CD4-positive, alpha-beta T cell treated with Interleukin-6 at 100 ng/mL for 8 hours (primary cell): ENCODE measurements at places on chromosomes 11 and 22.

DNA sequence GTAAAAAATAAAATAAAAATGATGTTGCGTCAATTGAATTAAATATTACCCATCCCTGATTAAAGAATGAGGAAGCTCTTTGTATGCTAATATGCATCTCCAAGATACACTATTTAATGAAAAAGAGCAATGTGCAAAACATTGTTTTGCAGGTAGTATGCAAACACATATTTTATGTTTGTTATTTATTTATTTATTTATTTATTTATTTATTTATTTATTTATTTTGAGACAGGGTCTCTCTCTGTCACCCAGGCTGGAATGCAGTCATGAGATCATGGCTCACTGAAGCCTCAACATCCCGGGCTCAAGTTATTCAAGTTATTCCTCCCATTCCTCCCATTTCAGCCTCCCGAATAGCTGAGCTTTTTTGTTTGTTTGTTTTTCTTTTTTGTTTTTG lies 7.2 kb upstream of the CHST1 start:
- no peak for DNase-seq

DNA sequence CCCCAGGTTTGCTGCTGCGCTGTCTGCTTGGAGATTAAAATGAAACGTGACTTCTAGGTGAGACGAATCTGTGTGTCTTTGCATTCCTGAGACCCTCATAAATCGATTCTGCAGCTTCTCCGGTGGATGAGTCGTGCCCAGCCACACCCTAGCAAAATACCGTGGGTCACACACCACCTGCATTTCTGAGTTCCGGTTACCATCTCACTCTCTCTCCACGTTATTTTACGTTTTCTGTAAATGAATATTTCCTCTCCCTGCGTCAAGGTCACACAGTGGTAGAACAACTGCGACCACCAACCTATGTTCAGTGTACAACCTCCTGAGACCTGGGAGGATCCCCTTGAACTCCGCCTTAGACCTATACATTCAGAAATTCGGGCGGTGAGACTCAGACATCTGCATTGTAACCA lies 1.1 kb downstream of the YWHAH start:
- no peak for DNase-seq

- no peak for DNase-seq
Observed at GRCh38 chr11:113387605-113388211, at the start of gene ANKK1. ANKK1 (plus strand) TSS chr11:113387779; CDS start chr11:113387885, 106 bp downstream.

- DNase-seq: no peak
Observed at GRCh38 chr11:31645747-31646146, 136.2 kb downstream of the ELP4 start.

- DNase-seq: no peak
Observed at GRCh38 chr22:36870250-36870649, 9.4 kb downstream of the NCF4 start.

GRCh38 chr11:84899740-84900139 lies 727.4 kb downstream of the DLG2 start:
- DNase-seq: no peak
